ENCODE measurements at places on chromosomes 3 and 15.

GRCh38 chr3:23928524-23928923, 11.6 kb downstream of the RPL15 start:
- no peak for DNase-seq

DNA sequence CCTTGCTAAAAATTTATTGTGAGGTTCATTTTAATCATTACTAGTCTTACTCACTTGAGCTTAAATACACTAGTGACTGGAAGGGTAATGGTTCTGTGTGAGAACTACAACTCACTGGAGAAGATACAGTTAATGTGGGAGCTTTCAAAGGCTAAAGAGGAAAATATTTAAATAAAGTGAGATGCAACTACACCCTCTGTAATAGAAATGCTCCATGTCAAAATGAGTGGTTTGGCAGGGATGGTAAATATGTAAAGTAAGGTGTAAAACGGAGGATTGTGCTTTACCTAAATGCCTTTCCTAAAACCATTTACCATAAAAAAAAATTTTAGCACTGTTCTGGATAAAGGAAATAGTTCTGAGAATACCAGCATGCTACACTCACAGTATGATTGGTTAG, 15.3 kb downstream of the LRRC57 start:
- no peak for DNase-seq

DNA sequence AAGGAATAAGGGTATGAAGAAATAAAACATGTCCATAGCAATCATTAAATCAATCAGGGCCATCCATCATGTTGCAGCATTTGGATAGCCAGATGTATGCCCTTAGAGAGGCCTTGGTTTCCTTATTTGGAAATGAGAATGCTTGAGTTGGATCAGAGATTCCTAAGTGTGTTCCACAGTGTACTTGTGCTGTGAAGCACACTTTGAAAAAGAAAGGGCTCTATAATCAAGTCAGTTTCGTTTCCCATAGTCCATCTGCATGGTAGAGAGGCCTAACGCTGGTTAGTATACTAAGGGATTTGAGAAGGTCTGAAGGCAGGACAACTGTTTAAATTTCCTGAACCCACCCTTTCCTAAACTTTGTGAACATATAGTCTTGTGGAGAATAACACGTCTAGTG, 30.9 kb downstream of the RBMS3 start:
- no peak for DNase-seq

DNA sequence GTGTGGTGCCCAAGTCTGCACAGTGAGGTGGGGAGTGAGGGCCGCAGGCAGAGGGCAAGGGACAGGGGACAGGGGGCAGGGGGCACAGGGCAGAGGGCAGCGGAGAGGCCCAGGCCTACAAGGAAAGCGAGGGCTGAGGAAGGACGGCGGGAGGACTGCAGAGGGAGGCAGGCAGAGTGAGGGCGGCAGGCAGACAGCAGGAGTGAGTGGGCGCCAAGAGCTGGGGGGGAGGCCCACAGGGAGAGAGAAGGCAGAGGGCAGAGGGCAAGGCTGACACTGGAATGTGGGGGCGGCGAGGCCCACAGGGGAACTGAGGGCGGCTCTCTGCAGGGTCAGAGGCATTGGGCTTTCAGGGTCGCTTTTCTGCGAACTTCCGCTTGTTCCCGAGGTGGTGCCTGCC, 267.8 kb upstream of the NDN start:
- no peak for DNase-seq

GRCh38 chr3:46947546-46947901, 29.0 kb downstream of the CCDC12 start:
- DNase-seq = no peak

- no peak for DNase-seq
Observed at GRCh38 chr15:77836906-77837648, 204.4 kb upstream of the LINGO1 start.

DNA sequence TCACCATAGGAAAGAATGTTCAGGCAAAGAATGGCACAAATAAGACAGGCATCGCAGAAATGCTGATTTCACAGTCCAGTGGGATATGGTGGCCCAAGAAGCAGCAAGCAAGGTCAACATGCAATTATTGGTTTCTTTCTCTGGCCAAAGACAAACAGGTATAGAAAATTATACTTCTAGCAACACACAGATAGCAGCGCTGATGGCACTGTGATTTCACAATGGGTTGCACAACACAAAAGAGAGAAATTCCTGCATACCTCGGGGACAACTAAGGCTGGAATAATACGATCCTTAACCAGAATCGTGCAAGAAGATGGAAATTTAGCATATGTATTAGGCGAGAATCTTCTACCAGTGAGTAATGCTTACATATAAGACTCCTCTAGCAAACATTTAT, 76.3 kb upstream of the NR2F2 start:
- DNase-seq = no peak

DNA sequence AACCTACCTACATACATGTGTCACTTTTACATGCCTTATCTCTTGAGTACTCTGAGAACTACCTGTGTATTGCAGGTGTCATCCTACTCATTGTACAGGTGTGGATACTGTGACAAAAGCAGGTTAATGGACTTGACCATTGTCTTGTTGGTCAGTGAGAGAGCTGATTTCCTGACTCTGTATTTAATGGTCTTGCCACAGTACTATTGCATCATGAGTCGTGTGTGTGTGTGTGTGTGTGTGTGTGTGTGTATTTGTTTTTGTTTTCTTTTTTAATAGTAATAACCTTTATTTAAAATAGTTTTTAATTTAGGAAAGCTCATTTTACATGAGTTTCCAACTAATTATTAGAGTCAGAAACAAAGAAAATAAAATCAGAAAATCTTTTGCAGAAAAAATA, 7.7 kb downstream of the SELENOT start:
- no peak for DNase-seq

- DNase-seq = no peak
Observed at GRCh38 chr3:38725726-38726419, 76.4 kb upstream of the SCN5A start.

DNA sequence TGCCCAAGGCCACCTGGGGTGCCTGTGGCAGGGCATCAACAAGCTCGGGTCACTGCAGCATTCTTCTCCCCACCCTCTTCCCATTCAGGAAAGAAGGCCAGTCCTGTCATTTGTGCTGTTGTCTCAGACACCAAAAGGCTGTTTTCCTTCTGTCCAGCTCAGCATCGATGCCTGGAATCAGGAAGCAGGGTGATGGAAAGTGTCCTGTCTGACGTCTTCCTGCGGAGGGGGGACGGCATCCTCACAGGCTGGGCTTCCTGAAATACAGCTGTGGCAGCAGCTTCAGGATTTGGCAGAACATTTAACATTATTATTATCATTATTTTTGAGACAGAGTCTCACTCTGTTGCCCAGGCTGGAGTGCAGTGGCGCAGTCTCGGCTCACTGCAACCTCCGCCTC, 33.0 kb upstream of the ANKDD1A start:
- no peak for DNase-seq

GRCh38 chr3:107831590-107831989, 259.2 kb downstream of the CD47 start:
- DNase-seq = no peak

DNA sequence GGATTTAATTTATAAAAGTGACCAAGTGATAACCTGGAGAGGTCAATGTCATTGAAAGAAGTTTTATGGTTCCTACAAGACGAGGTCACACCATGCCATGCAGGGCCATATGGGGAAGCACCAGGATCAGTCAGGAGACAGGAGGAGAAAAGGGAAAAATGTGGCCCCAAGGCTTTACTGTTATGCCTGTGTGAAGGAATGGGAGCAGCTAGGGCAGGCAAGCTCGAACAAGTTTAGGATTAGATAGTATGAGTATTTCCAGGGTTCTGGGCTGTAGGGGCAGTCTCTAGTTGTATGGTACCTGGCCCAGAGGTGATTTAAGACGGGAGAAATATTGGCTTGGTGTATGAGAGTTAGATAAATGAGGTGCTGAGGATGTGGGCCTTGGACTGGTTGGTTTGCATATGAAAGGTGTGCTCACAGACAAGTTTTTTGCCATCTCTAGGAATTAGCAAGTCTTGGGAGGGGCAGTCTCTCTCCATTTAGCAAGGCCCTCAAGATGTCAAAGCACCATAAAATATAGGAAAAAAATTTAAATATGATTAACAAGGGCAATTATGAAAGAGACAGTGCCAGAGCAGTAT, 36.3 kb upstream of the DCLK3 start:
- DNase-seq = no peak

DNA sequence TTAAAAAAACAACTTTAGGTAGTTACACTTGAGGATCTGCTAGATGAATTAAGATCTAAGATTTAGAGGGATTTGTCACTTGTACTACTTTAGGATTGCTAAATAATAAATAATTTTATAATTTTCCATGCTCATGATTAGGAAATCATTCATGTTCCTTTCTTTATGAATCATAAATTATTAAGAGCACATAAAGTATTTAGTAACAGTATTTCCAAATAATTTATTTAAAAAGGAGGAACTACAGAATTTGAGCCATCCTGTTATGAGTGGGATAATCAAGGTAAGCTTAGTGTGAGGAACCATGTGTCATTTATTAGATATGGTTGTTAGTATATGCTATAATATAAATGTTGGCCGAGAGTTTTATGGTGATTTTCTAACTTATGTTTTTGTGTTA, 37.5 kb upstream of the C3orf38 start:
- DNase-seq = no peak

- DNase-seq = no peak
Observed at GRCh38 chr15:45703670-45704328, 69.0 kb downstream of the SQOR start.

DNA sequence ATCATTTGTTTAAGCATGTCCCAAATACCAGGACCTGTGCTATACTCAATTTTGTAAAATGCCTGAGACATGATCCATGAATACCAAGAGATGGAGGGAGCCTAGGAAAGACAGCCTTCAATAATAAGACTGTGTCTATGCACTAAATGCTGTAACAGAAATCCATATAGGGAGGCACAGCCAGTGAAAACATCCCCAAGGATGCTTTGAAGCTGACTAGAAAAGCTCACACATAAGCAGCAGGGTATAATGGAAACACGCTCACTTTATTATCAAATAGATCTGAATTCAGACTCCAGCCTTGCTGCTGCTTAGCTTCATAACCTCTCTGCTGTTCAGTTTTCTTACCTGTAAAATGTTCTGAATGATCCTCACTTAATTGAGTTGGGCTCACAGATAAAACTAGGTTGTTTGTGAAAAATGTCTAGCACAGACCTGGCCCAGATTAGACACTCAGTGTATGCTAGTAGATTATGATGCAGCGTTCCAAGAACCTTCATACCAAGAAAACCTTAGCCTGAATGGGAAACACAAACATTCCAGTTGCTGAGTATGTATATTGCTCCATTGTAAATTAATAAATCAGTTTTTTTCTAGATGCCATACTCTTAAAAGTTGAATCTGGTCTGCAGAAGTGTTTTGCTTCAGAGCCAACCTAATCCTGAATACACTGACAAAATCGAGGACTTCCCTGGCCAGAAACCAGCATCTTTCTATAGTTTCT, 3.8 kb upstream of the LARP6 start:
- no peak for DNase-seq

DNA sequence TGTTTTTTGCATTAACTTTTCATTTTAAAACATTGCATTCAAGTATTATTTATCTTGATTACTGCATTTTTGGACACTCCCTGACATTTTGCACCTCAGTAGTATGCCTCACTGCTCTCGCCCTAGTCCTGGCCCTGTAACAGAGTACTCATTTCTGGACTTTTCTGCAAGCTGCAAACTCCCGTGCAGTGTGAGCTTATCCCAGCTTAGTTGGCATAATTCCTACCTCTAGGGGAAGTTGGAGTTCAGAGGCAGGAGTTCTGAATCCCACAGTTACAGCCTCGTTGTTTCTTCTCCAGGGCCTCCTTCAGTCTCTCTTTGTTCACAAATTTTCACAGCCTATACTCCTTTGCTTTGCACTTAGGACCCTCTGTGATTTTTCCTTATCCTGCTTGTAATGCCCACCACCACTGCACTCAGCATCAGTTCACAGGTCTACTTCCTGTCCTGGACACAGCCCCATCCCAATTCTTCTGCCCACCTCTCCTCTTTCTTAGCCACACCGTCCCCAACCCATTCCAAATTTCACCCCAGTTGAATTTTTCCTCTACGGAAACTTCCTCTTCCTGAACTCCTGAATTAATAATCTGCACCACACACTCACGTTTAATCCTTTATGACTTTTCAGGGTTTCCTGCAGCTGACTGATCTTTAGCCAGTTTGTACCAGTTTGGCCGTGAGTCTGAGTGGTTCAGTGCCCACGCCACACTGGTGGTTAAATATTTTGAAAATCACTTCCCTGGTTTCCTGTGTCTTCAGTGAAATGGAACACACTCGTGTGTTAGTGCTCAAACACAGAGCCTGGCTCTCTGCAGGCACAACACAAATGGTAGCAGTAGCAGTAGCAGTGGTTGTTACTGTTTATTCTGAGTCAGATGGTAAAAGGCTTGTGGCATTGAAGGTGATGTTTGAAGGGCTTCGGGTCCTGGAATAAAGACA, 6.3 kb upstream of the CTSH start:
- no peak for DNase-seq

GRCh38 chr3:44924457-44925084, 50.2 kb downstream of the TGM4 start:
- DNase-seq = no peak

DNA sequence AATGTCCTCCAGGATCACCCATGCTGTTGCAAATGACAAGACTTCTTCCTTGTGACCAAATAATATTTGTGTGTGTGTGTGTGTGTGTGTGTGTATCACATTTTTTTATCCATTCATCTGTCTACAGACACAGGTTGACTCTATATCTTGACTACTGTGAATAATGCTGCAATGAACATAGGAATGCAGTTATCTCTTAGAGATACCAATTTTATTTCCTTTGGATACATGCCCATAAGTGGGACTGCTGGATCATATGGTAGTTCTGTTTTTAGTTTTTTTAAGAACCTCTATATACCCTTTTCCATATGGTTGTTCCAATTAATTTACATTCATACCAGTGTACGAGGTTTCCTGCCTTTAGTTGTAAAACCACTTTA, 41.7 kb downstream of the GPR176 start:
- DNase-seq = no peak

GRCh38 chr15:80684697-80685096, 10.4 kb upstream of the ABHD17C start:
- DNase-seq = no peak

GRCh38 chr15:67024314-67024997, 40.9 kb upstream of the SMAD3 start:
- peak; percentile 54 for DNase-seq

GRCh38 chr3:45612138-45612537, 17.6 kb downstream of the LIMD1 start:
- DNase-seq = no peak

- DNase-seq = no peak
Observed at GRCh38 chr3:156382458-156383346, 172.2 kb downstream of the SSR3 start.
